ENCODE measurements at places on chromosomes 5 and 9.
A peak's percentile ranks its signal among the peaks of the same experiment; 100 is the strongest.

GRCh38 chr5:122805481-122805880, 30.6 kb downstream of the SNX2 start:
- no peak for DNase-seq

- DNase-seq: no peak
Observed at GRCh38 chr5:143177263-143177983, 226.1 kb downstream of the NR3C1 start.

DNA sequence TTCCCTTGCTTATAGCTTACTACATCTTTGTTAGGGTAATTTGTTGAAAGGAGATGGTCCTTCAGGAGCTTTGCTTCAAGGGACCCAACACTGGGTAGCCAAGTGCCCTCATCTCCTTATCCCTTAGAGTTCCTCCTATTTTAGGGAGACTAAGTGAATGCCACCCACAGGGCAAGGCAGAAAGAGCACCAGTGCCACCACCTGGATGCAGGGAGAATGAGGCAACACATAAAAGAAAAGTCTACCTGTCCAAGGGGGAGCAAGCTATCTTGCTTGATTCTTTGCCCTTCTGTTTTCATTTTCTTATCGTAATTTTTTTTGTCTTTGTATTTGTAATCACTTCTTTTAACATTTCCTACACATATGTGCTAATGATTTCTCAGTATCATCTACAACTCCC, 205.5 kb downstream of the NPR3 start:
- no peak for DNase-seq

- no peak for DNase-seq
Observed at GRCh38 chr9:93603011-93603410, 26.6 kb downstream of the PHF2 start.

GRCh38 chr5:113163328-113163727, 186.7 kb downstream of the DCP2 start:
- no peak for DNase-seq

DNA sequence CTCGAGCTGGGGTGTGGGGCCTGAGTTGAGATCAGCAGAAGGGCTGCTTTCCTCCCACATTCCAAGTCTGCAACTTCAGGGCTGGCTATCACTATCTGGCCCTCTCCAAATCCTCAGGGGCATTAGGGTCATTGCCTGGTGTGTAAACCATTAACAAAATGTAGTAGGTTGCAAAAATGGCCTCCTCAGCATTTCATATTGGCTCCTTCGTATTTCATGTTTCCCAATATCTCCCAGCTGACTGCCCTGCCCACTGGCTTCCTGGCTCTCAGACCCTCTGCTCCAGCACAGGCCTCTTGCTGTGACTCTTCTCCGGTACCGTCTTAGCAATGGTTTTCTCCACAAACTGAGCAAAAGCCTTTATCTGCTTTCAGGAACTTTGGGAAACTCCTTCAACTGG, 113.8 kb downstream of the GADD45G start:
- DNase-seq: no peak

GRCh38 chr5:53167836-53168235, 58.3 kb upstream of the MOCS2 start:
- DNase-seq: peak; percentile 66

GRCh38 chr5:39580702-39581453, 156.1 kb upstream of the DAB2 start:
- no peak for DNase-seq

DNA sequence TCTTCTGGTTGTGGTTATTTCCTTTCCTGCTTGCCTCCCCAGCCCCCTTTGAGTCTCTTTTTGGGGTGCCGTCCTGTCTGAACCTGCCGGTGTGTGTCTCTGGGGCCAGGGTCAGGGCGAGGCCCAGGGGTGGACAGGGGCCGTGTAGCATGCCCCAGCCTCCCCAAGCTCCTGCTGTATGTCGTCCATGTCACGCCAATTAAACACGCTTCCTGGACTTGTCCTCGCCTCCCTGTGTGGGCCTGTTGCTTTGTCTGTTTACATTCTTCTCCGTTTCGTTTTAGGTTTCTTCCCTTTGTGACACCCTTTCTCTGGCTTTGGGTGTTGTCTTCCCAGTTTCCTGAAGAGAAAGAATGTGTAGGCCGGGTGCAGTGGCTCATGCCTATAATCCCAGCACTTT, 28.5 kb upstream of the HMCN2 start:
- DNase-seq: no peak

GRCh38 chr5:137504916-137505315, 5.8 kb upstream of the SPOCK1 start:
- DNase-seq: no peak

- no peak for DNase-seq
Observed at GRCh38 chr9:130026583-130027340, 16.2 kb downstream of the FNBP1 start.

DNA sequence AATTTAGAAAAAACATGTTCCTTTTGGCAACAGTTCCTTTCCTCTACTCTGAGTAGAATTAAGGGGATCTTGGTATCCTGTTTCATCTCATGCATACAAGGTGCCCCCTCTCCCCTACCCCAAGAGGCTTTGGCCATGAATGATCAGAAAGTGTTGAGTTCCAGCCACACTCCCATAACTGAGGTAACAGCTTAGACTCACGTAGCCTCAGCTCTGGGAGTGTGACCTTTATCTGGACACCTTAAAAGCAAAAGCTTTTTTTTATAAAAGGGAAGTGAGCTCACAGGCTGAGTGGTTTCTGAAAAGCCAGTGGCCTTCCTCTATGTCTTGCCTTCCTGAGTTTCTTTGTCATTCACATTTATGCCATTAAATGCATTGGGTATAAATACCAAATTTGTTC, 900 bp upstream of the HAVCR2 start:
- DNase-seq: no peak

GRCh38 chr5:88826646-88827585, 56.1 kb downstream of the MEF2C start:
- peak; percentile 48 for DNase-seq

DNA sequence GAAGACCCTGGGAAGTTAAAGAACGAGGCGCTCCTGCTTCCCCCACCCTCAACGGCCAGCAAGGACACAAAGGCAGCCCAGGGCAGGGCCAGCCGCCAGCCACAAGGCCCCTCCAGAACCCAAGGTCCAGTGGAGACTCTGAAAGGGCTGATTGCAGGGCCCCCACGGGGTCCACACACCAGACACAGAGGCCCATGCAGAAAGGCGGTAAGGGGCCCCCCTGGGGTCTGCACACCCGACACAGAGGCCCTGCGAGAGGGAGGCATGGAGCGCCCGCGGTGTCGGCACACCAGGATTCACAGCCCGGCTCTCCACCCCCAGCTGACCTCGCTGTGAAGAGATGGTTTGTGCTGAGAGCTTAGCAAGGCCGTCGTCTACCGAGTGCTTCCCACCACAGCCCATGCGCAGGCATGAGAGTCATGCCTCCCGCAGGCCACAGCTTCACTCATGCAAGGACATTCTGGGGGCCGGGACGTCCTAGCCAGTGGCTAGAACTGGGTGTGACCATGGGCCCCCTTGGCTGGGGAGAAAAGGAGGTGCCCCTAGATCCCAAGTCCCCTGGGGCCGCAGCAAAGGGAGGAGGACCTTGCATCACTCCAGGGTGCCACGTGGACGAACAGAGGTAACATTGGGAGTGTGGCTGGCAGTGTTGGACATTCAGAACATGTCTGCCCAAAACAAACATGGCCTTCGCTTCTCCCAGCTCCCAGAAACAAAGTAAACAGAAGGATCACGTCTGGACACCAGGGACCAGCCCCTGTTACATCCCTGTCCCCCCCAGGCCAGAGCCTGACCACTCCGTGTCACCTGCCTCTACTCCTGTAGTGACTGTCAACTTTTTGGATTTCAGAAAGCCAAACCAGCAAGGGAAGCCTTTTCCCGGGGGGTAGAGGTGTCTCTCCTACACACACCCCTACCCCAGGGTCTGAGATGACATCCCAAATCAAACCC, 9.8 kb downstream of the BRD3 start:
- DNase-seq: peak; percentile 38

DNA sequence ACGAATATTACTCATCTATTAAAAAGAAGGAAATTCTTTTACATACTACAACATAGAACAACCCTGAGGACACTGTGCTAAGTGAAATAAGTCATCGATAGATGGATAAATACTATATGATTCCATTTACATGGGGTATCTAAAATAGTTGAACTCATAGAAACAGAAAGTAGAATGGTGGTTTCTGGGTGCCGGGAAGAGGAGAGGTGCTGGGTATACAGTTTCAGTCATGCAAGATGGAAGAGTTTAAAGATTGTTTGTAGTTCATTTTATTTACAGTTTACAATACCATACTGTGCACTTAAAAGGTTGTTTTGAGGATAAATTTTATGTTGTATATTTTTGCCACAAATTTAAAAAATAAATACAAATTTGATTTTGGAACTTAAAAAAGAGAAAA, 267.5 kb upstream of the ITGA1 start:
- no peak for DNase-seq

- DNase-seq: no peak
Observed at GRCh38 chr5:170488570-170488969, 15.2 kb upstream of the KCNIP1 start.

Measured in Right ventricle myocardium superior (tissue), 1 donor.